ENCODE measurements at places on chromosomes 2 and 18.
A peak's percentile ranks its signal among the peaks of the same experiment; 100 is the strongest.

- DNase-seq, result no peak
Observed at GRCh38 chr2:168155680-168156079, 91.7 kb downstream of the STK39 start.

- DNase-seq, result no peak
Observed at GRCh38 chr18:3397031-3397750, 52.8 kb upstream of the TGIF1 start.

- DNase-seq, result no peak
Observed at GRCh38 chr18:62828091-62828640, 112.8 kb downstream of the PHLPP1 start.

DNA sequence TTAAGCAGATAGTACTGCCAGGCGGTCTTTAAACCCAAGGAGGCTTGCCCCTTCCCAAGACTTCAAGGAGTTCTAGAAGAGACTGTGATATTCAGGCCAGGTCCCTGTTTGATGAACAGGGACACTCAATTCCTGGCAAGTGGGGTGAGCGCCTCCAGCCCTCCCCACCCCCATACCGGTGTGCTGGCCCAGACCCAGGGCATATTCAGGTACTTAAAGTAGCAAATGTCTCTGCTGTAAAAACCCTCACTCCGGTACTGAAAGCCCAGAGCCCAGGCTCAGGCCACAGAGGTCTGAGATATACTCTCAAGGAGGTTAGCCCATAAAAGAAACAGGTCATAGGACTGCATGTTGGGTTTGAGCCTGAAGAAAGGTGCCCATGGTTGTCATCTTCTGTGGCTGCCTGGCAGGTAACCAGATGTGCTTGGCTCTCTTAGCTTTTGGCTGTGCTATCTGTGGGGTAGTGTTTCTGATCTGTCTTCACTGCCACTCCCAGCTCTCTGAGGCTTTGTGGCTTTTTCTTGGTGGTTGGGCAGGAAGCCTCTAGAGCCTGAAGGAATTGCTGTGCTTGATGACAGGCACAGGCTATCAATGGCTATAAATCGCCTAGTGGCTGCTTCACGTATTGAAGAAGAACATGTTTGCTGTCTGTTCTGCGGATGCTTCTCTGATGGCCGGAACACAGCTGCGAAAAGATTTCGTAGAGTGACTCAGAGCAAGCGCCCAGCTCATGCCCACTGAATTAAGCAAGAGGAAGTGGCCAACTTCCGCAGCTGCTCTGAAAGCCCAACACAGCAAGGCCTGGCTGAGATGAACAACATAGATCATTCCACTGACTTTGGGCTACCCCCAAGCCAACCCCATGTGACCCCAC lies 63.3 kb upstream of the ALPP start:
- DNase-seq, result peak; percentile 55

DNA sequence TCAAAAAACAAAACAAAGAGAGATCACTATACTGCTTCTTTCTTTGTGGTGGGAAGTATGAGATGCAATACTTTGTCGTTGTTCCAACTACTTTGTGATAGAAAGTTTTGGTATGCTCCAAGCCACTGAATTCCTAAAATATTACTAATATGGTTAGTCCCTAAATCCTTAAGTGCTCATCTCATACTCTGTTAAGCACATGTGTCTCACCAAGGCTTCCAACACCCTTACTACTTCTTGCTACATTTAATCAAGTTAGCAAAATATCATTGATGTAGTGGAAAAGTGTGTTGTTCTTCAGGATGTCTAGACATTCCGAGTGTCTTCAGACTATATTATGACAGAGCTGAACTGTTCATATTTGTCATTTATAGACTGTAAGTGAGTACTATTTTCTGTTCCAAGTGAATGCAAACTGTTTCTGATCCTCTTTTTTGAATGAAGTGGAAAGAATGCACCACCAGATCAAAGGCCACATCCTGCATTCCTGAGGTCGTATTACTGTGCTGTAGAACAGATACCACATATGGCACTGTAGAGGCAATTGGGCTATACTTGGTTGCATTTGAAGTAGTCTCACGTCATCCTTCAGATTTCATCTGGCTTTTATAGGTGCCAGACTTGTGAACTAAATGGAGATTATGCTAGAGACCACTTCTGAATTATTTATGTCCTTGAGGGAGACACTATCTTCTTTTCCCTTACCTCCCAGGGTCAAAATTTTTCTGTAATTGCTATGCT lies 298.4 kb upstream of the ZNF521 start:
- DNase-seq, result no peak

GRCh38 chr2:233363744-233364235 lies 9.5 kb downstream of the DGKD start:
- no peak for DNase-seq

GRCh38 chr2:176999301-176999700 lies 213.3 kb upstream of the HNRNPA3 start:
- no peak for DNase-seq

DNA sequence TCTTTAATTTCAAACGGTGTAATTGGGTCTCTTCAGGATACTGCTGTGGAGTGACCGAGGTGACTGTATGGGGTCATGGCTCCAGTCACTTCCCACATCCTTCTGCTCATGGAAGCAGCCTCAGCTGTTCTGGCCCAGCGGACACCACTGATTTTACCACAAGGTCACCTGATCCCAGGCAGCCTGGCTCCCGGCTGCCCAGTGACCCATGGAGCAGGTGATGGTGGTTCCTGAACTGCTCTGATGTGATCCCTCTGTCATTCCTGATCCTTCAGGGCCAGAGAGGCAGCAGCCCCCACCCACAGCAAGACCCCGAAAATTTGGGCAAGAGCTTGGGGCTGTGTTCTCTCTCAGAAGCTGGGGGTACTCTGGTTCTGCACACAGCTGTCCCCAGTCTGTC lies 35.5 kb upstream of the HS6ST1 start:
- no peak for DNase-seq

DNA sequence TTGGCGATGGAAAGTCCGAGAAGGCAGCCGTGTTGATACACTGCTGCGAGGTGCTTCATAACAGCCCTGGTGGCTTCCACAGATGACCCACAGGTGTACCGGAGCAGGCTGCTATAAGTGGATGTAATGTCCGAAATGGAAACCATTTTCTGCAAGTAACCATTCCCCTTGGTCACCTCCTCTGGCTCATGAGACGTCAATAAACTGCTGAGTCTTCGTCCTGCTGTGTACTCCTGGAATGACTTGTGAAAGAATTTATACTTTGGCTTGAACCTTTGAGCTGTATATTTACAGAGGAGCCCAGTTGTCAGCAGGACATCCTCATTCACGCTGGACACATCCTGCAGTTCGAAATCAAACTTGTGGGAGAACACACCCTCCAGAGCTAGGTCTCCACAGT lies 14.4 kb downstream of the NLRC4 start:
- no peak for DNase-seq

DNA sequence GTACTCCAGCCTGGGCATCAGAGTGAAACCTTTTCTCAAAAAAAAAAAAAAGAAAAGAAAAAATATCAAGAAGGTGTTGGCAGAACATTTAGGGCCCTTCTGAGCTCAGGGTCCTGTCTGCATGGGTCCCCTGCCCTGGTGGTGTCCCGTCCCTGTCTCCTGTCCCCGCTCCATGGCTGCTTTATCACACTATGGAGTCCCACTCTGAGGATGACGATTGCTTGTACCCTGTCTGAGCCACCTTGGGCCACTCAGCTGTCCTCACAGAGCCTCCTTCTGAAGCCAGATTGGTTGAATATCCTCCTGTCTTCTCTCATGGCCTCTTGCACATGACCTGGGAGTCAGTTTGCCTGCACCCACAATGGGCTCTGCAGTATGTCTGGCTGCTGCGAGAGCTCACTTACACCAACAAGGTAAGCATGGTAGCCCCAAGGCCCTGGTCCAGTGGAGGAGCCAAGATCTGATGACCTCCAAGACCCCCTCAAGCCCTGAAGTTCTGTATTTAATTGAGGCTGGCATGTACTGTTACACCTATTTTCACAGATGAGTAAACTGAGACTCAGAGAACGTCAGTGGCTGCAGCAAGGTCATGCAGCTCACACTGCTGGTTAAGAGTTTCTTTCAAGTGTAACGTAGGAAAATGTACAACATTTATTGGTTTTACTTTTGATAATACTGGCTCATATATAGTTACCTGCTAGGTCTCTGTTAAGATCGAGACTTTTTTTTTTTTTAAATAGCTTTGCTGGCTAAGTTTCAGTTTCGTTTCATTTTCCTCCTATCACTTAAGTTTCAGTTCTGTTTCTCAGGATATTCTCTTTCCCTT lies 16.9 kb upstream of the ZCCHC2 start:
- peak; percentile 19 for DNase-seq

- peak; percentile 35 for DNase-seq
Observed at GRCh38 chr2:226873826-226874225, 38.0 kb downstream of the RHBDD1 start.

GRCh38 chr18:49756671-49757362 lies 56.5 kb downstream of the ACAA2 start:
- DNase-seq, result no peak

DNA sequence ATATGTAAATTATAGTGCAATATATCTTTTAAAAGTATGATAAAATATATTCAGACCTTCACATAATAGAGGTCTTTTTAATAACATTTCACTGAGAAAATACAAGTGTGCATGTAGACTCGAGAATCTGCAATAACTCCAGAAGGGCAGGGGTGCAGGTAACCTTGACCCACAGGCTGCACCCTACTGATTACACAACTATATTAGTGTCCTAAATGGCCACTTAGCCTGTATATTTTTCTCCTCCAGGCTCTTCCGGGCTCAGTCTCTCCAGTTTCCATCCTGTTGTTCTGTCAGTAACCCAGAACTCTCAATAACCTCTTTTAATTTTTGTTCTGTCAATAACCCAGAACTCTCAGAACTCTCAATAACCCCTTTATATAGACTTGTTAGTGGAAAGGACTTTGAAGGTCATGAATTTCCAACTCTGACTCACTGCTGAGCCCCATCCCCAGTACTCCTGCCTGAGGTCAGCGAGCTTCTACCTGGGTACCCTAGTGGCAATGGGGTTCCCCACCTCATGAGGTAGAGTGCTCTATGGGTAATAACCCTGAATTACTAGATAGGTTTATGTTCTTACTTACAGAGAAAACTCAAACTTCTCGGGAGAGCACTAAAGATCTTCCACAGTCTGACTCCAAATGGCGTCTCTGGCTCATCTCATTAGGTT lies 8.4 kb upstream of the TTR start:
- DNase-seq, result no peak

GRCh38 chr2:102803041-102803896 lies 41.4 kb downstream of the TMEM182 start:
- no peak for DNase-seq

DNA sequence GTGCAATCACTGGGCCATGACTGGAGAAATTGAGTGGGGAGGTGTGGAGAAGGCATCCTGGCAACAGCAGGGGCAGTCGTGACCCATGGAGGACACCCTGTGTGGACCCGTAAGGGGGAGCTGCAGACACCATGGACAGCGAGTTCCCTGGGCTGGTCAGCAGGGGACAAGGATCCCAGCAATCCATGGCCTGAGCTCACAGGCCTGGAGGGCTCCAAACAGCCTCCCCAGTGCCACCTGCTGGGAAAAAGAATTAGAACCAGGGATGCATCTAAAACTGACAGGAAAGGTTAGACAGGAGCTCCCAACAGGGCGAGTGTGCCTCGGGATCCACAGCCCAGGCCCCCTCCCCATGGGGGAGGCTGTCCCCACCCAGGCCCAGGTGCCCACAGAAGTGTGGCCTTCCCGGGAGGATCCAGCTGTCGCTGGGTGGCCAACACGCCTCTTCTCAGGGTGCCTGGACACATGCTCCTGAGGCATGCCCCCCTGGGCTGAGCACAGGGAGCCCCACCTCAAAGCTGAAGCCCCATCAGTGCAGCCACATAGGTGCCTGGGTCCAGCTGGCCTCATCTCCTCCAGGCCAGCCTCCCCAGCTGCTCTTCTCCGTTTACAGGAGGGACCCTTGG lies 20.5 kb upstream of the KIF1A start:
- no peak for DNase-seq

GRCh38 chr18:13273800-13274199 lies 55.2 kb downstream of the LDLRAD4 start:
- DNase-seq, result peak; percentile 13

DNA sequence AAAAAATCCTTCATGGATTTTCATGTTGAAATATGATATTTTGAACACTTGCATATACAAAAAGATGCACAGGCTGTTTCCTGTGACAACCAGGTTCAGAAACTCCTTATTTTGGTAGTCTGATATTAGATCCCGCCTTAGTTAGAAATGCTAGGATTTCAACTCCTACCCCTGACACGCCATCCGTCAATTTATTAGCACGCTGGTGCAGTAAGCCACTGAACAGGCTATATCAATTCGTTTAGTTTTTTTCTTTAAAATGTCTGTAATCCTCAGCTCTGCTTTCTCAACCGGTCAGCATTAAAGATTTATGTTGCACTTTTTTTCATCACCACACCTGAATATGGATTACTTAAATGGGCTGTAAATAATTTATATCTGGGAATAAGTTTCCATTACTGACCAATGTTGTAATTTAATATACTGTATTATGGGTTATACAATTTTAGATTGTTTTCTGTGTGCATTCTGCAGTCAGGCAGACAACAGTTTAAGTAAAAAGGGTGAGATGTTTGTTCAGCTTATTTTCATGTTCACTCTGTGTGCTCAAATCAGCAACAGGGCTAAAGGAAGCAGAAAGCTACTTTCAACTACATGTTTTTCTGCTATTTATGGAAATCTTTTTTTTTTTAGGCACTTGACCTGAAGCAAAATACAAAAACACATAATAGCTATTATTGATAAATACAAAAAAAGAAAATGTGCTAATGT lies 227.7 kb downstream of the ARHGAP15 start:
- DNase-seq, result no peak

DNA sequence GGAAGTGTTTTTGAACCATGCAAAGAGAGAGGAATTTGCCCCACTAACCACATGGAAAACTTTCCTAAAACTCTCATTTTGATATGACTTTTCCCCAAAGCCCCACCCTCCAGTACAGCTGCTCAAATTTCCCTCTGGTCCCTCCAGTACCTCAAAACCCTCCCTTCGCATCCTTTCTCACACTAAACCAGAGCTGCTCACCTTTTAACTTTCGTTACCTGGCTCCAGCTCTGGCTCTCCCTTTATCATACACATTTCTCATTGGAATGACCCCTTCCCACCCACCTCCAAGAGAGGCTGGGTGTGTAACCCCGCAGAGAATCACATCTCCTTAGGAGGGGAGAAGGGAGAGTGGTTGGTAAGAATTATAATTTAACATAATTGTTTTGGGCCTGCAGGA lies 86.8 kb upstream of the NDUFV2 start:
- no peak for DNase-seq

GRCh38 chr18:26121476-26121875 lies 12.2 kb upstream of the PSMA8 start:
- no peak for DNase-seq

- no peak for DNase-seq
Observed at GRCh38 chr18:22933966-22934423, 867 bp downstream of the RBBP8 start.

Data from stimulated activated naive CD4-positive, alpha-beta T cell treated with Interleukin-2 at 50 U/mL for 16 hours (primary cell).